COR-L47 (cell line): ENCODE measurements at places on chromosomes 6 and 20.

DNA sequence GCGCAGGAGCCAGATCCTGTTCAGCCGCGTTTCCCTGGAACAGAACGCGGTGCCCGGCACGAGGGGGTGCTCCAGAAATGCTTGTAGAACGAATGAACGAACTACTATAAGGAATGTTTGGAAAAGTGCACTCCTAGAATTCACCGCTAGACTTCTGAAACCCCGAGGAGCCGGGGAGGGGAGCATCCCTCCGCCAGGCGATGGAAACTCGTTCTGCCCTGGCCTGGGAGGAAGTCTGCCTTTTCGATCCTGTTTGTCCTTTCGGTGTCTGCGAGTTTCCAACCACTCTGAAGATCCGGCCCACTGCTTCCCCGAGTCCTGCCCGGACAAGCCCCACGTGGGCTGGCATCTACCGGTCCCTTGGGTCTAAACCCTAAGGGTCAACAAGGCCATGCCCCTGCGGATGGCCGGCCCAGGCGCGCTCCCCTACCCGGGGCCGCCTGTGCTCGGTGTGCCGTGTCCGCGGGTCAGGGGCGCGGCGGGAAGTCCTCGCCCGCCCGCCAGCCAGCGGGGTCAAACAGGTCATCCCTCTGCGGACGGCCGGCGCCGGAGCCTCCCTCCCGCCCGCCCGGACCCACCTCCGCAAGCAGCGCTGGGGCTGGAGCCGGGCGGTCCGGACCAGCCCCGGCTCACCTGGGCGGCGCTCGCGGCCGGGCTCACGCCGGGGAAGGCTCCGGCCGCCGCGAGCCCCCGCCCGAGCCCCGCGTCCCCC is 526 bp downstream of the SULF2 start:
- no peak for DNase-seq

DNA sequence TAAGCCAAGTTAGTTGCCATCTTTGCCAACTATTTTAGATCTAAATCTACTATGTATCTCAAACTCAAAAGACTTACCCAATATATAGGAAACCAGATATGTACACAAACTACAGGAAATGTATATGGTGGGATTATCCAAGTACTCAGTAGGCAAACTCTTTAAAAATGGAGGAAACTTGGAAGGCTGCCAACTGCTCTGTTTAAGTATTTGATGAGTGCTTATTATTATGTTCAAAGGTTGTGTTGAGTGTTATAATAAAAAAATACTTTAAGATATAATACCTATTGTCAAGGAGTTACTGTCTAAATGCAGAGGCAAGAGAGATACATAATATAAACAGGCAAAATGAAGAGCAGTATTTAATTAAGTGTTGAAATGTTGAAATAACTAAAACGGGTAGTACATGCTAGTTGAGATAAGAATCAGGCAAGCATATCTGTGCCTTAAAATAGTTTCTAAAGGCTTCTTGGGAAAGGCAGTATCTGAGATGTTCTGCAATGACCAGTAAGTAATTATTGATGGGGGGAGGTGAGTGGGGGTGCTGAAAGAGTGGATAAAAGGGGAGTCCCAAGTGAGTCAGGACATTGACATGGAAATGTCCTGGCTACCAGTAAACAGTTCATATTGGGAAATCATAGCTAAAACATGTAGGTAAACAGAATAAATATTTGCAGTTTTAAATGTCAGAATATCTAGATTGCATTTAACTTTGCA is 6.5 kb upstream of the DST start:
- DNase-seq = peak; percentile 50

DNA sequence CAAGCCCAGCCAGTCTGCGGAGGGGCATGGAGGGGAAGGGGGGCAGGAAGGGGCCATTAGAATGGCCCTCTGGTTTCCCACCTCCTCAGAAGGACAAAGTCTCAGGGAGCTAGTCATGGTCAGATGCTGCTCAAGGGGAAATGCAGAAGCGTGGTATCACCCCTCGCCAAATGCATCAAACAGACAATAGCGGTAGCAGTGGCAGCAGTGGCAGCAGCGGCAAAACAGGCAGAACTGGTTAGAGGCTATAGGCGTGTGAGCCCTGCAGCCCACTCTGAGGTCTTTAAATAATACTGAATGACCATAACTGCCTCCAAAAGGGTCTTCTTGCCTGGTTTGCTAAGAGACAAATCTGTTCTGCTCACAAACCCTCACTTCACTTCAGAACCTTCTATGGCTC is 186.7 kb downstream of the TFAP2C start:
- no peak for DNase-seq

- no peak for DNase-seq
Measured at GRCh38 chr6:35725721-35726438, 11.0 kb upstream of the ARMC12 start.

DNA sequence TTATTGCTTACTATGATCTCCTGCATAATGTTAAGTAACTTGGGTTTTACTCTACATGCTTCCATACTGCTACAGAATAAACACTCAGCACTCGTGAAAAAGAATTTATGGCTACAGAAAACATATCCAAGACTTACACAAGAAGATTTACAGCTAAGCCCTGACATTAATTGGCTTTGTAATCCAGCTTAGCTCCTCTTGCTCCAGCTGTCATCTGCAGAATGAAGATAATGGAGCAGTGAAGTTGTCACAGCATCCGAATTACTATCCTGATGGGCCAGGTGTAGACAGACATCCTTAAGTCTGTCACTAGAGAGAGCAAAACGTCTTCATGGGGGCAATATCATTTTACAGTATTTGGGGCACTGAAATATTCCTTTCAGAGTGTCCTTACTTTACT is 155.3 kb downstream of the PRKN start:
- no peak for DNase-seq

DNA sequence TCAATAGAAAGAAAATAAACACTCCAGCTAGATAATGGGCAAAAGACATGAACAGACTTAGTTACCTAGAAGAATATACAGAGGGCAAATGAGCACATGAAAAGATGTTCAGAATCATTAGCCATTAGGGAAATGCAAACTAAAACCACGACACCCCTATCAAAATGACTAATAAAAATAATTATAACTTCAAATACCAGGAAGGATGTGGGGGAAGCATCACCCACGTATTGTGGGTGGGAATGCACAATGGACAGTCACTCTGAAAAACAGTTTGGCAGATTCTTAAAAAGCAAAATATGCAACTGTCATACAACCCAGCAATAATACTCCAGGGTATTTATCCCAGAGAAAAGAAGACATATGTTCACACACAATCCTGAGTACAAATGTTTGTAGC is 92.6 kb downstream of the DLL1 start:
- DNase-seq = no peak

- DNase-seq = no peak
Measured at GRCh38 chr6:82144007-82144851, 103.3 kb downstream of the IBTK start.

GRCh38 chr20:41357424-41358163 is 9.0 kb downstream of the EMILIN3 start:
- DNase-seq = no peak

DNA sequence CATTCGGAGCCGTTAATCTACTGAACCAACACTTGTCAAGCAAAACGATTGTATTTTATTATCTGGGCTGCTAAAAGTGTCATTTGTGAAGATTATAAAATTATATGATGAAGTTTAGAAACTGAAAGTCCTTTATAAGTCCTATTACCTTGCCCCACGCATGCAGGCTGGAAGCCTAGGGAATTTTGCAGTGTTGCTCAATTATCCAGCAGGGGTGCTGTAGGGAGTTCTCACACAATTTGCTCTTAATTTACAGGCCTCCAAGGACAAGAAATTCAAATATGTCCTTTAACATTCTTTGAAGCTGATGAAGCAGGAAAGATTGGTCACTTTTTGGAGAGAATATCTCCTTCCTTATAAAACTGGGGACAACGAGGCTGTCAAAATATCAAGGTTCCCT is 368.9 kb downstream of the LMBRD1 start:
- DNase-seq = no peak

GRCh38 chr6:22113026-22113766 is 183.6 kb downstream of the PRL start:
- no peak for DNase-seq

DNA sequence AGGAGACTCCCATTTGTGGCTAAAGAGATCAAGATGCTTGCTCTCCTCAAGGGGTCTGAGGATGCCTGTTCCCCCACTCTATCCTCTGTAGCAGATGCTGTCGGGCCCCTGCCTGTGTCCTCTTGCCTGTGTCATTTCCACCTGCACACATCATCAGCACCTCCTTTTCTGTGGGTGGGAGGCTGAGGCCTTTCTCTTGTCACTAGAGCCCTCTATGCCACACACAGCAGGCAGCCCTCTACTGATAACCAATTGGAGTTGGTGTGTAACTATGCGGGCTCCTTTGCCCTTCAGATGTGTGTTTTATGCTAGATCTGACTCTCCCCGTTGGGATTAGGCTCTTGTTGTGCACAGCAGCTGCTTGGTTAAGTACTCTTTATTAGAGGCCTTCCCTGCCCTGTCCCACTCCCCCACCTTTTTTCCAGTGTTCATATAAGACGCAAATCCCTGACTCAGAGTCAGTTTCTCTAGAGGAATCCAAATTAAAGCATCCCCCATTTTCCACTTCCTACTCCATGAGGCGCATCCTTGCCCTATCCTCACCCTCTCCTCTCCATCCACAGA is 7.7 kb downstream of the TREML2 start:
- no peak for DNase-seq

GRCh38 chr20:49698477-49698876 is 15.2 kb downstream of the B4GALT5 start:
- no peak for DNase-seq

DNA sequence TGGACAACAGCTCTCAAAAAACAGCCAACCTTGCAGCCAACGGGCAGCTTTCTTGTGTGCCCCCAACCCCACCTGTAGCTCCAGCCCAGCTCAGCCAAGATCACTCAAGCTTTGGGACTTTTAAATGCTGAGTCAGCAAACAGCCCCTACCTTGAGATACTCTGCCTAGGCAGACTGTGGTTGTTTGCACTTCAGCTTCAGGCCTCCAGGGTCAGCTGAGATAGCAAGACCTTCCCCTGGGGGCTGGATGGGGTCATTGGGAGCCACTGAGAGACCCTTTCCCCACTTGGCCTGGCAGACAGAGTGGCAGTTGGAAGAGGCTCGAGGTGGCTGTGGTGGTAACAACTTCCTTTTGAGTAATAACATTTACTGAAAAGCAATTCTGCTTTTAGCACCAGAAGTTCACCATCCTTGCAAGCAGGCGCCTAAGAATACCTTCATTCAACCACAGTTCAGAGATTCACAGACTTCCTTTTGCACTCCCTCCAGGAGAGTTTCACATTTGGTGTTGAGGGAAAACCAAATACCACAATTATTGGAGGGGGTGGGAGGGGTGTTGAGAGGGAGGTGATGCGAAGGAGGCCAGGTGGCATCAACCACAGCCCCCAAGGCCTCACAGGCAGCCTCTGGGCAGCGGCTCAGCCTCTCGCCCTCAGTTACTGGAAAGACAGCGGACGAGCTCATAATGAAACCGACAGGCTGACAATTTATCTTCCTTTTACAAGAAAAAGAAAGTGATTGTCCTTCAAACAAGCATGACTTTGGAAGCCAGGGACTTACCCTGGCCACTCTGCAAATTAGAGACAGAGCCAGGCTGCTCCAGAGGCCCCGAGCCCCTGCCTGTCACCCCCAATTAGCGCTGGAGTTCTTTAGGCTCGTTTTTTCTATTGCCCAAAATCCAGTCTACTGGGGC is 148.1 kb downstream of the CEBPB start:
- no peak for DNase-seq

DNA sequence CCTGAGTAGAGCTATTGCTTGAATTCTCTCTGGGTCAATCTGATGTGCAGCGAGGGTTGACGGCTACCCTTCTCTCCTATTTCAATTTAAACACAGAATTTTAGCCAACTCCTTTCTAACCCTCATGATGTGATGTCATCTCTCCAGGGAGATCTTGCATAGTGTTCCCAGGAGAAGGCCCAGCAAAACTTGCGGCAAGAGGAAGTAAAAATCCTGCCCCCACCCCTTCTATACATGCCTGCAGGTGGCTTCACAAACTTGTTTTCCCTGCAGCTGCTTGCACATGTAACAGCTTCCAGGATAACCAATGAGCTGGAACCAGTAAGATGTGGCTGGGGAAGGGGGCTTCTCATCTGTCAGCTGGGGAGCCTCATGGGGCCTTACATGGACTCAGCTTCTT is 169.3 kb upstream of the CDH4 start:
- no peak for DNase-seq

- no peak for DNase-seq
Measured at GRCh38 chr6:79538106-79538971, 1.1 kb upstream of the LCA5 start.

- no peak for DNase-seq
Measured at GRCh38 chr6:123547216-123547978, 89.4 kb downstream of the TRDN start.

DNA sequence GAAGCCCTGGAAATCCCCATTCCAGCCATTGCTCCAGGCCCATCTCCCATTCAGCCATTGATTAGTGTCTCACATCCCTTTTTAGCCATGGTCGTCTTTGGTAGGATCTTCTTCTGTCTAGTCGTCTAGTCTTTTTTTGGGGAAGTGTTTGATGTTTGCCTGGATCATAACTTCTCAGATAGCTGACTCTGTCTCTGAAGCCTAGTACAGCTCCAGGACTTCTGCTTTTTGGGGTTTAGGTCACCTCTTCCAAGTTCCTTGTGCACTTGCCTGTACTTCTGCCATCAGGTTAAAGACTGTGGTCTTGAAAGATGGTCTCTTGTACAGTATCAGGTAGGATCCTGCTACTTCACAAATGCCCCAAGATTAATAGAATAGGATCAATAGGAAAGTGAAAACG is 553.5 kb downstream of the PKHD1 start:
- no peak for DNase-seq

GRCh38 chr6:134703206-134703605 is 246.7 kb downstream of the ALDH8A1 start:
- no peak for DNase-seq

DNA sequence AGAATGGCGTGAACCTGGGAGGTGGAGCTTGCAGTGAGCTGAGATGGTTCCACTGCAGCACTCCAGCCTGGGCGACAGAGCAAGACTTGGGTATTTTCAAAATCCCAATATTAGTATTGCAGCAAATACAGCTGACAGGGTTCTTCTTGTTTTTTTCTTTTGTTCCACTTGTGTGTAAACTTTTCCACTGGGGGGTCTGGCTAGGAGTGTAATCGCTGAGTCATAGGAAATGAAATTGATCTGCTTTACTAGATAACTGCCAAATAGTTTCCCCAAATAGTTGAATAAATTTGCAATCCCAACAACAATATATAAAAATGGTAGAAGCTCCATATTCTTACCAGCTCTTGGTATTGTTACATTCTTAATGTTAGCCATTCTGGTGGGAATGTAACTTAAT is 526.0 kb upstream of the SOX4 start:
- no peak for DNase-seq

DNA sequence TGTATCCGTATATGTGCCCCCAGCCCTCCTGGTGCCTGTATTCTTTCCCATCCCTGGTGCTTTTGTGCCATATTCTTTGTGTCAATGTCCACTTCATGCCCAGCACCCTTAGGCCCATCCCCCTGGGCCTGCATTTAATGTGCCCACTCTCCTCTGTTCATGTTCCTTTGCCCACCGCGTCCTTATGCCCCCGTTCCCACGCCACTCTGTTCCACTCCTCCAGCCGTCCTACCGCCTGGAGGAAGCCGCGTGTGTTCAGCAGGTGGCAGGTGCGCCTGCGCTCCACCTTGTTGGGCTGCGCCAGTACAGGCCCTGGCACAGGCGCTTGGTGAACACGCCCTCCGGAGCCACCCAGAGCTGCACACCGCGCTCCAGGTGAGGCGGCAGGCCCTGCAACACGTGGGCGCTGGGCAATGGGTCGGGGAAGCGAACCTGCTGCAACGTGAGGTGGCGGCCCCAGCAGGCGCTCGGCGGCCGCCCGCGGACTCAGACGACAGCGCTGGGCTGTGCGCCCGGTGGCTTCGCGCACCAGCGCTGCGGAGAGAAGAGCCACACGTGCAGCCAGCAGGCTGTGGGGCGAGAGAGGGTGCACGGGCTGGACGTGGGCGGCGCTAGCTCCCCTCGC is 4.0 kb upstream of the FOXS1 start:
- DNase-seq = peak; percentile 85
